ENCODE measurements at places on chromosomes 2 and 18. TPM values are rescaled to one million over a fixed set of nuclear protein-coding genes. Genes with fewer than 3 reads are reported as not detected.

- no peak for DNase-seq
Observed at GRCh38 chr2:134479696-134480330, 225.9 kb downstream of the MGAT5 start.

GRCh38 chr2:205484764-205485163 lies 197.5 kb upstream of the NRP2 start:
- DNase-seq: no peak

DNA sequence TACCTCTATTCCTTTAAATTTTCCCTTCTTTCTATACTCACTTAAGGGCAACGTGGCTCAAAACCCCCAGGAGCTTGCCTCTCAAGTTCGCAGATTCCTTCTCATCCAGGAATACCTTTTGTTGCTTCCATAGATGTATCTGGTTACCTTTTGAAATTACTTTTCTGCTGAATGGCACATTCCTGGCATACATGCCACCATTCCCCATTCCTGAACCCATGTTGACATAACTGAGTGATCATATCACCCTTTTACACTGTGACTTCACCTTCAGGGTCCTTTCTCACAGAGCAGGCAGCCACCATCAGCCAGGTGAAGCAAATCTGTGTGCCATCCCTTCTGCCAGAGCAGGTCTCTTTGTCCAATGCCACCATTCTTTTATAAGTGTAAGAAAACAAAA lies 615.8 kb downstream of the ARHGAP15 start:
- no peak for DNase-seq

Gene SPC25
- total RNA-seq: 1.2 TPM
